ENCODE measurements at places on chromosomes 4 and X. TPM values are rescaled to one million over a fixed set of nuclear protein-coding genes. Genes with fewer than 3 reads are reported as not detected.

DNA sequence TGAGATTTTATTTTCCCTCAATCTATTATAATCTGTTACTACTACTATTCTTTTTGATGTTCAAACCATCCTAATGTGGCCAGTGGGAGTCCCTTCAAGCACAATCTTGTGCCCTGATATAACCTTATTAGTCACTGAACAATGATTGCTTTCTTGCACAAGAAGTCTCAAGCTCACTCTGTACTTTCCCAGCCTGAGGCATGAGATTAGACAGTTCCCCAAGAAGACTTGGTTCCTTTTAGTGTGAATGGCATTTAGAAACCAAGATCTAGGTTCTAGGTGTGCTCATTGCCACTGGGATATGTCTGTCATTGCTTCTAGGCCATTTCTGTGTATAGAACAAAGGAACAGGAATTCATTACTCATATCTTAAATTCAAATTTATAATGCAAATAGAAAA is 28.0 kb upstream of the RBM41 start:
- DNase-seq, result no peak

- no peak for DNase-seq
These were observed 139.4 kb downstream of the PJA1 start for GRCh38 chrX:69025802-69026301.

DNA sequence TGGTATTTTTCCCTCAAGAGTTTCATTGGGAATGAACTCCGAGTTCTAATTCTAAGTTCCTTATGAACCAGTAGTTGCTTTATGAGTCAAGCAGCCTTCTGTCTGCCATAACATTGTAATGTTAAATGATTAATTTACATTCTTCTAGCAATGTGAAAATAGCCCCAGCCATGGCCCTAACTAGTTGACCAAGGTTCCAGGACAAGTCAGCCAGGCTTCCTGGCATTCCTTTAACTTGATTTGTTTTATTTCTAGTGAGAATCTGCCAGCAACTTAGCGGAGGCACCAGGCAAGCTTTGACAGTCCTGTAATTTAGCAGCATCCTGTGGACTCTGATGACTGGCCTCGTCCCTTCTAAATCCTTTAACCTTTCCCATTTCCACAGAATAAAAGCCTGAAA is 69.0 kb downstream of the GLRA2 start:
- DNase-seq, result no peak

CXCR3 gene
- 0.67 TPM for total RNA-seq

DNA sequence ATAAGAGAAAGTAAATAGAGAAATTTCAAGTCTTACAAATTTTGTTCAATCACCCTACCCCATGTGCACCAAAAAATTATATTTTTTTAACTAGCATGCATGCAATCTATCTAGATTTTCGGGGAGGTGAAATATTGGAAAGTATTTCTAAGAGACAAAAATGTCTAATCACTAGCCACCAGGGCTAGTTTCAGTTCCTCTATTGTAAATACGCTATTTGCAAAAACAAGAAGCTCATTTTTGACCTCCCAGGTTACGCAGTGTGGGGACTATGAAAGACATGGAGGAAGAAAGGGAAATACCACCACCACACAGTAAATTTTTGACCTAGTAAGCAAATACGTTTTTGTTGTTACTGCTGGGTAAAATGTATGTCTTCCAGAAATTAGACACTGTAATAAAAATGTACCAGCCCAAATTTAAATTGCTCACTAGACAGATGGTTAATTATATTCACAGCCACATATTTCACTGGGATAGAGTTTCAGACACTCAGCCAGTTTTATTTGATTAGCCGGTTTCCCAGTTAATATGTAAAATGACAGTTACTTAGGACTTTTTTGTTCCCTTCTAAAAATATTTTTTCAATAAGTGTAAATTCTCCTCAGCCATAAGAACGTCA is 2.2 kb downstream of the NEXMIF start:
- no peak for DNase-seq

USP17L28 gene
- total RNA-seq, result not detected

DNA sequence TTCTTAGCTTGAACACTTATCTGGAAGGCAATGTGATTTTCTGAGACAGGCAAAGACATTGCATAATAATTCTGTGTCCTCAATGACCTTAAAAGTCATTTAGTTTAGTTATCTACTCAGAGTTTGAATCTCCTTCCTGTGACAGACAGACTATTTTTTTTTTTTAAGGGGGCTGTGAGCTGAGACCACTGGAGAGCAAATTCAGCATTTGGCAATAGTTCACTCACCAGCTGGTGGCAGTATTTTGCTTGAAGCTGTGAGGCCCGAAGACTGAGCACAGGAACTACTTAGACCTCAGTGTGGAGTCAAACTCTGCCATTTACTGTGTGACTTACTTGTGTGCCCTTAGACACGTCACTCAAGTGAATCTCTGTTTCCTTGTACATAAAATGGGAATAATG is 22.9 kb upstream of the CPE start:
- DNase-seq, result peak; percentile 41

GRCh38 chrX:39322496-39322895 is 521.2 kb downstream of the MID1IP1 start:
- no peak for DNase-seq

DNA sequence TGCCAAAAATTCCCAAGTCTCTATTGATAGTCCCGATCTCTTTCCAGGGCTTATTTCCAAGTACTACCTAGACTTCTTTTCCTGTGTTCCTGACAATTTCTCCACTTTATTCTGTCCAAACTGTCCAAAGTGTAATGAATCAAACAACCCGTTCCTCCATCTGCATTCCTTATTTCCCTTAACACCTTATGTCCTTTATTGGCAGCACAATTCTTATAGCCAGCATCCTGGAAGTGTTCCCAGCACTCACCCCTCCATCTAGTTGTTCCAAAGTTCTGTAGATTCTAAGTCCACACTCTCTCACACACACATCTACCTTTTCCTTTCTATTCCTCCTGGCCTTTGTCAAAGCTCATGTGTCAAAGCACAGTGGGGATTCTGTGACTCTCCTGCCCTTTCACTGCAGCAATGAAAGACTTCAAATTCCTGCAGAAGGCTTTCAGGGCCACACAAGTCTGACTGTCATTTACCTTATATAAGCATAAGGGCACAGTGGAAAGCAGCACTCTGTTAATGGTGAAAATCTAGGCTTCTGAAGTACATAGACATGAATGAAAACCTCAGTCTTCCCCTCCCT is 22.1 kb downstream of the LIMCH1 start:
- DNase-seq, result no peak

GRCh38 chrX:70434352-70434866 is 10.2 kb upstream of the DLG3 start:
- DNase-seq, result peak; percentile 87

GRCh38 chrX:129622757-129623301 is 31.9 kb downstream of the APLN start:
- DNase-seq, result no peak

DNA sequence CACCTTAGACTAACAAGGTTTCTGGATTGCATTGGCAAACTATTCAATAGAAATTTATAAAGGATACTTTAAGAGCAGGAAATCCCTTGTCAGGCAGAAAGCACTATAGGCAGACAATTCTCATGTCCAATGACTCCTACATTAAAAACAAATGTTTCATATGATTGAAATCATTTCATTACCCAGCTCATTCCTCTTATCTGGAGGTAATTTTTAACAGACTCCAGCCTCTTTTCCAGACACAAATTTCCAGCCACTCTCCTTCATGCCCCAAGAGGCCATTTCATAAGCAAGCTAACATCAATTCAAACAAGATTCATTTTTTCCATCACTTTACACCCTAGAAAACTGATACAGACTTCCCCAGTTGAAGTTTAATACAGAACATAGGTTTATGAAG is 495.1 kb upstream of the FRG1 start:
- no peak for DNase-seq

ZXDA gene
- total RNA-seq, result 10.9 TPM

DNA sequence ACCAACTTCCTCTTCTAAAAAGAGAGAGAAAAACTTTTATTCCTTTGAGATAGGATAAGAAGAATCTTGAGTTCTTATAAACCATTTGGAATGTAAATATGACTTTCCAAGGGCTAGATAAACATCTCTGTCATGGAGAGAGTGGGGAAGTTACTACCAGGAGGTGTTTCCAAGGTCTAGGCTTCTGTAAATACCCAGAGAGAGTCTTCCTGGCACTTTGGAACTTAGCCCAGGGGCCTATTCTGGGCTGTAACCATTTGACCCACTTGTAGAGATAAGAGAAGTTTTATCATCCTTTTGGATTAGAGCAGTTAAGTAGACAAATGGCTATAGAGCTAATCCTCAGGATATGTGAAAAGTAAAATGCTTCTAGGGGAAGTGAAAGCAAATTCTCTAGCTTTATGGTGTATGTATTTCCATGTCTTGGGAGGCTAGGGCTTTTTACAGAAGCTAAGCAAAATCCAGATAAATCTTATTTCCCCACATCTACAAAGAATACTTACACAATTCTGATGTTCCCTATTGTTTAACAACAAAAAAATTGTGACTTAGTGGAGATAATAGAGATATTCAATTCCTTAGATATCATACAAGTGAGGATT is 51.1 kb downstream of the MCUB start:
- no peak for DNase-seq

DNA sequence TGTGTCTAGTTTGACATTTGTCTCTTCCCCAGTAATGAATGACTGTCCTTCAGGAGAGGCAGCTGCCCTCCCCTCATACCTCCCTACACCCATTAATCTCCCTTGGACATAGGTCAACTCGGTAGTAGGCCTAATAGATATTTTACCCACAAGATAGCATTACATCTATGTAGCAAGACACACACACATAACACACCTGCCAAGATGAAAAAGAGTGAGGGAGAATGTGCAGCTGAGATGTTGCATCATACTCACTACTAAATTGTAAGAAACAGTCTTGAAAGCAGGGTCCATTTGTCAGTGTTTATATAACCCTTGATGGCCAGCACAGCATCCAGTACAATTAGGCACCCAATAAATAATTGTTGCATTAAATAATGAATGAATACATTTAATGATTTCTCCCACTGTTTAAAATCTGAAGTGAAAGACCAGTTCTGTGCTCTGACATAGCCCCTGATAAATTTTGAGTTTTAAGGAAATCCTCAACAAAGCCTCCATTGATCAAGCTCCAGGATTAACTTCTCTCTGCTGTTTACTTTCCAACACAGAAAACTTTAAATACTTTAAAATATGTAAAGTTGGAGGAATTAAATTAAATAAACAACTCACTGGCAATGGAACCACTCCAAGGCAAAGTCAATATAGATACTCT is 440.8 kb upstream of the RASGEF1B start:
- no peak for DNase-seq

DNA sequence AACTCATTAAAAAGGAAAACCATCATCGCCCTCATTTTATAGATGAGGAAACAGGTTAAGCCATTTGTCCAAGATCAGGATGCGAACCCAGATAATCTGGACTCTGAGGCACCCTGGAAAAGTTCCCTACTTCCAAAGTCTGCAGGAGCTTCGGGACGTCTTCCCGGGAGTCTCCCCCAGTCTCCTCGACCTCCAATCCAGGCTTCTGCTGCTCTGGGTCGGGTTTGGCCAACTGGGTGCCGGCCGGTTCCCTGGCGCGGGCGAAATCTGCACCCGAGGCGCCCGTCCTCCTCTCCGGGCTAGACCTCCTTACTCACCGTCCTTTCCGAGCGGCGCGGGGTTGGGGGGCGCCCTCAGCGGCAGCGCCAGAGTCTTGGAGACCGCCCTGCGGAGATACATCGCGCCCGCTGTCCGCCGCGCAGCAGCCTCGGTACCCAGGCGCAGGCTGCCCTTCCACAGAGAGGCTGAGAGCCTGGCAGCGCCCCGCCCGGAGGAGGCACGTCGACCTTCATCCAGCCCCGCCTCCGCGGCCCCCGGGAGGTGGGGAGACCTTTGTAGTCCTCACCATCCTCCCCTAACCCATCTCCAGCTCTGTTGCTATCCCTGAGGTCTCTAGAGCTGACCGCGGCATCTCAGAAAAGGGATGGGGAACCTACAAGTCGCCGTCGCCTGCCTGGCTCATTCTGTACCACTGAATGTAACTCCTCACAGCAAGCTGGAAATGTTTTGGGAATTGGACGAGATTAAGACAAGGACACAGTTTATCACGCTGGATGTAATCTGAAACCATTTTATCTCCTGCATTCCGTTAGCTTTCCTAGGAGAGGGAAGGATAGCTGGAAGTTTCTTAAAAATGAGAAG is at the start of gene MGARP:
MGARP (minus strand) TSS at position 466 of the 861 bp plus-strand sequence; CDS start at position 399, 67 bp downstream.
- DNase-seq, result peak; percentile 13

GRCh38 chrX:72573158-72573511 is 492 bp upstream of the HDAC8 start:
- DNase-seq, result no peak

- DNase-seq, result no peak
These were observed 65.6 kb downstream of the RAB40A start for GRCh38 chrX:103453655-103454054.

RASSF6 gene
- total RNA-seq, result 13.1 TPM

COL4A6 gene
- total RNA-seq, result 1.1 TPM

MGAT4D gene
- not detected for total RNA-seq

DNA sequence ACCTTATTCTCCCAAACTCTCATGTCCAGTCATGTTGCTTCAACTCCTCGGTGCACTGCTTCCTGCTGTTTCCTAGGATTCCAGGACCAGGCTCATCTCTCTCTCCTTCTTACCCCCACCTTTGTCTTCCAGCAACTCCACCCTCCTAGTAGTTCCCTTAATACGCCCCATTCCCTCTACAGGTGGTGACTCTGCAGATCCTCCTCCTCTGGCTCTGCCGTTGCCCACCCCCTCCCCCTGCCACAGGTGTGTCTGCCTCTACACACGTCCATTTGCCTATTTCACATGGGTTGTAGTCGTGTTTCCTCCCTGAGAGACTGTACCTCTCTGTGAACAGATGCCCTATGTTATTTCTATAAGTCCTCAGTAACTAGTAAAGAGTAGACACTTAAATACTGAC is 32.4 kb downstream of the CDS1 start:
- DNase-seq, result no peak

VCX gene
- total RNA-seq, result 0.54 TPM

DNA sequence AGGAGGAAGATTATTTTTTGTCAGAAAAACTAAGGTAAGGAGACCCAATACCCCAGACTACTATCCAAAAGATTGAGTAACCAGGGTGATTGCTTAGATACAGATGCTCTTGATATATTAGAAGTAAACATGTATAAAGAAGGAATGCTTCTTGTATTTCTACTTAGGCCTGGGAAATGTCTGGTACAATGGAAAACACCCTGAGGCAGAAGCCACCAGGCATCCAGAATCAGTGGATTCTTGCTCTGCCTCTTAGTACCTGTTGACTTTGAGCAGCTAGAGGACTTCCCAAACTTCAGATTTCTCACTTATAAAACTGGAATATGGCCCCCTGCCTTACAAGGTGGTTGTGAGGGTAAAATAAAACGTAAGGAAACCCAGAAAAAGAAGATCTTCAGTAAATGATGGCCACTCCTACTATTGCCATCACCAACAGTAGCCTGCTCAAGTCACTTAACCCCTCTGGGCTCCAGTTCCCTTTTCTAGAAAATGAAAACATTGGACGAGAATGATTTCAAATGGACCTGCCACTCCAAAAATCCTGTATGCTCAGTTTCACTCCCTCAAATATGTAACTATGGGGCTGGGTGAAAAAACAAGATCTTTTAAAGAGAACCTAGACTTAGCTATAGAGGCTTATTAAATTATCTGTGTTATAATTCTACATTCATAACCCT is 56.6 kb downstream of the AMELX start:
- DNase-seq, result no peak

Data from thyroid gland (tissue), 4 donors.